ENCODE measurements at places on chromosomes 3 and 15.

DNA sequence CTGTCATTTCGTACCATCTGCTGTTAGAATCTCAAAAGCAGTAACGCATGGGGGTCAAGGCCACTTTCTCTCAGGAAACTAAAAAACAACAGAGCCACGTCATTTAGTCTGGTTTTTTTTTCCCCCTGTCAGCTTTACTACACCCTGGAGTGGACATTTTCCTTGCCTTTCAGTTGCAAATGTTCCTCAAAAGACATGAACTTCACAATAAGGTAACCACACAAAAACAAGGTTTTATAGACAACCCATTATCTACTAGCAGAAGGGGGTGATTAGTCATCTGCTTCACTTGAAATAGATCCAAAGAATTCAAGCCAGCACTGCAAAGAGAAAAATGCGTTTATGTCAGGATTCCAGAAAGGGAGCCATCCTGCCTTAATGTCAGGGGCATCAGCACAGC, 171.8 kb upstream of the CDIN1 start:
- DNase-seq, result no peak

- DNase-seq, result no peak
Observed at GRCh38 chr15:27655056-27655455, 444.1 kb downstream of the OCA2 start.

DNA sequence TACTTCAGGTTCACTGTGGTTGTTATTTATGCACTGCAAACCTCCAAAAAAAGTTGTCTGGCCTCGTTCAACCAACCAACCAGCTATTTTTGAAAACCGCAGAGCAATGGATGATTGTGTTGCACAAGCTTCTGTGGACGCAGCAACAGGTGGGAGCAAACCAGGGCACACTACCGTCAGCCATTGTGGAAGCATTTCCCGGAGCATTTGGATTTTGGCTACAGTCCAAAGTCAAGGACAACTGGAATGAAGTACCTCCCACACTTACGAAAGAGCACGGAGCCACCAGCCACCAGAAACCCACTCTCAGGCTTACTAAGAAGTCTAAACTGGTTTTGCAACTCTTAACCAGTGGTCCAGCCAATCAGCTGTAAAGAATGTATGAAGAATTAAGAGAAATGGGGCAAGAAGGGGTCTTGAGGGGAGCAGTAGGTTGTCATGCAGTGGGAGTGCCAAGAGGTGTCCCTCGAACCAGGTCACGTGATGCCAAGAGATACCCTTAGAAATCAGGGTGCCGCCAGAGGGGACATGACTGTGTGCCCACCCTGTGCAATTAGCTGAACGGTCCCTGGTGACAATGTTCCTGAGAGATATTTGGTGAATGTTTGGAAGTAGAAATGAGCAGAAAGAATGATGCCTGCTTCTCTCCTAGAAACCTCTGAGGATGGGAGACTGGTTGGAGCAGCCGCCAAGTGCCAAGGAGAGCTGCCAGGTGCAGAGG, 68.9 kb upstream of the PCSK6 start:
- no peak for DNase-seq

- DNase-seq, result no peak
Observed at GRCh38 chr15:47500842-47501241, 216.5 kb upstream of the SEMA6D start.

DNA sequence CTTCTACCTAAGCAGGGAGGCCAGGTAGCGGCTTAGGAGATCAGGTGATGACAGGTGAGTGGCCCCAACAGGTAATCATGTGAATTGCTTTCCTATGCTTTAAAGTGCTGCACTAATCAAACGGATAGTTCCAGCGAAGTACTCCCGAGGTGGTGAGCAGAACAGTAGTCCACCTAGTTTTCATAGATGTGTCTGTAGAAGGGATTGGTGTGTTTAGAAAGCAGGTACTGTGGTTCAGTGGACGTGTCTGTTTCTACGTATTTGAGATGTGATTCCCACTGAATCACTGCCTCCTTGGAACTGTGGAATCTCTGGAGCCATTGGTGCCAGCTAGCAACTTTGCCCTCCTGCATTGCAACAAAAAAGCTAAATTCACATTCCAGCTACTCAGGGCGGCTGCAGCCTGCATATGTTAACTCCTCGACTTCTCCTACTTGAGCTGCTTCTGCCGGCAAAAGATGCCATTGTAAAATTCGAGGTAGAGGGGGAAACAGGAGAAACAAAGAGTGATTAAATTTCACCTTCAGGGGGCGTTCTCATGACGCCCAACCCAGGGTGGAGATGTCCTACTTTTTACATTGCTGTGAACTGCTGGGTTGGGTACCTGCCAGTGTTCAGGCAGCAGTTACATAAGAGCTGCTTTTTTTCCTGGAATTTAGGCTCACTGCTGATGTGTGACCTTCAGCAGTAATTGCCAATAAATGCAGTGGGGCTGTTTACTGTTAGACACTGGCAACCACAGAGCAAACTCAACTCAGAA, 227.3 kb downstream of the ITPR1 start:
- DNase-seq, result peak; percentile 25

DNA sequence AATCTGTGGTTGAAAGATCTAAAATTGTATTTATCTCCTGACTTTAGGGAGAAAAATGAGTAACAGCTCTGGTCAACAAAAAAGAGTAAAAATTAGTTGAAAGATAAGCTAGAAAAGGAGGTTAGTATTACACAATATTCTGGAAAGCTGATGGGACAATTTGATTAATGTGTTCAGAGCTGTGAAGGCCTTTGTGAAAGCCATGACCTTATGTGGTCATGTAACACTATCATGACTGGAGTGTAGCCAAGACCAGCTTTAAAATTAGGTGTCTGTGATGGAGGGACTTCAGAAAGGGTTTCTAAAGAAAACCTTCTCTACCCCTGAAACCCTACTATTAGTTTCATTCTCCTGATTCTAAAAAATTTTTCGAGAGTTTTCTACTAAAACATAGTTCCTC, 127.2 kb downstream of the NFKBIZ start:
- no peak for DNase-seq

DNA sequence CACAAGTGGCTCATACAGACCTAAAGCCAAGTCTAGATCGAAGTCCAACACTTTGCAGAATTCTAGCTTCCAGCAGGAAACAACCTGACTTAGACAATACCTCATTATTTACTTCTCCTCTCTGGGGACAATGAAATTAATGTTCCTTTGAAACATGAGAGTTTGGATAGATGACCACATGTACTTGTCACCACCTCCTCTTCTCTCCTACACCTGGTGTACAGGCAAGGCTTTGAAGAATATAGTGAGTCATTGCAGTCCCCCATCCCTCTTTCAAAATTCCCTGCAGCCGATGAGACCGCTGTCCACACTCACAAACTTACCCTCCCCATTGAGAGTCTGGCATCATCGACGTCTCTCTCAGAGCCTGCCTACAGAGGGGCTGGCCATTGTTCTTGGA, 189.0 kb upstream of the HES1 start:
- DNase-seq, result no peak

DNA sequence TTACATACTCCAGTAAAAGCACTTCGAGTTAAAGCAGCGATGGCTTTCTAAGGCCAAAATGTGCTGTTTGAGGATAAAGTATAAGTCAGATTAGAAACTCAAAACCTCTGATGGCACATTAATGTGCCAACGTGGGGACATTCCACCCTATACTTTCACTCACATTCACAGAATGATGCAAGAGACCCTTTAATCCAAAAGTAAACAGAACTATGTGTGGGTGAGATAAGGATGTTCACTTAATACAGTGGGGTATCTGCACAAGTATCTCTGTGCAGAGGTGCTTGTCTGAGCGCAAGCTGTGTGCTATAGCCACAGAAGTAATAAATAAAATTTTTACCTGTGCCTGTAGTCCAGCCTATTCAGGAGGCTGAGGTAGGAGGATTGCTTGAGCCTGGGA, 100.3 kb upstream of the CHL1 start:
- DNase-seq, result no peak

DNA sequence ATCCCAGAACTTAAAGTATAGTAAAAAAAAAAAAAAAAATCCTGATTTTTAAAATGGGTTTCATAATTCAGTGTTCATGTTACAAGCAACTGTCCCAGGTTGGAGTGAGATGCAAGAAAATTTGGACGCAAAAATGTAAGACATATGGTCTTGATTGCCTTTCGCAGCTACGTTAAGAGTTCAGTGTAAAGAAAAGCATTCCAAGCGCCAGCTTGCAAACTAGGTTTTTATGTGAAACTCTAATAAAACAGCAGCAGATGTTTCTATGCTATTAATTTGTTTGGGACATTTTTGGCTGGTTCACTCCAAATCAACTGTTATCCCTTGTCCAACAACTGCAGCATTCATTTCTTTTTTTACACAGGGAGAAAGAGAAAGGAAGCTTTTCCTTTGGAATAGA, 957.8 kb downstream of the ROBO1 start:
- no peak for DNase-seq

- DNase-seq, result no peak
Observed at GRCh38 chr15:35867356-35867755, 321.4 kb upstream of the DPH6 start.

DNA sequence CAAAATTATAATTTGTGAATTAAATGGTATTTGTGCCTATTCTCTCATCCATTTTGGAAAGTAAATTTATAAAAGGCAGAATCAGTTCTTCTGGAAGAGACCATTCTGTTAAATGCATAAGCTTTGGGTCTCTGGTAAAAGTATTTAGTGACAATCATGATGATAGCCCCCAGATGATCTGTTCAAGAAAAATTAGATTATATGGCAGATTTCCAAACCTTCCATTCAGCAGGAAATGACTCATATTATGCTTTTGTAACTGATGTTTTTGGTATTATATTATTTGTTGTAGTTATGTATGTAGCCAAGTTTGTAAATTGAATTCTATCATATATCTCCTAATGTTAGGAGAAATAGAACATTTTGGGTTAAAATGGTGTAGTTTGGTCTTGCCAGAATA, 340.8 kb upstream of the DPH6 start:
- DNase-seq, result no peak

DNA sequence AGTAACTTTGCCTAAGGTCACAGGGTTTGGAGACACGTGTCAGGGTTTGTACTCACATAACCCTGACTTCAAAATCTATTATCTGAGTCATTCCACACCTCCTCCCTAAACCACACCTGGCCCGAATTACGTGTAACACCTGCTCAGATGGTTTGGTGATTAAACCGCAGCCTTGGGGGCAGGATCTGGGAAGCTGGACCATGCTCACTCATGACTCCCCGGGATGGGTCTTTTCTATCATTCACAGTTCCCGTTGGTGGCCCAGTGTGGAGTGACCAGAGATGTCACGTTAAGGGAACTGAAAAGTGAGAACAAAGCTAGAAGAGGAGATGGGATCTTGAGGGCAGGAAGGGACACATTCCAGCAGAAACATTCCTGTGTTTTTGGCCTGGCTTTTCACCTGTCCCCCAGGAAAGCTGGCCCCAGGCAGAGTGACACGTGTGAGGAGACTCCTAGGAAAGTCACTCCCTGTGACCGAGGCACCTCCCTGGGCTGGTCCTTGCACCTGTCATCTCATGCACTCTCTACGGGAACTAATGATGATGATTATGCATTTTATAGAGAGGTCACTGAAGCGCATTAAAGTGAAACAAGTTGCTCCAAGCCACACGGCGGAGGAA, 75.4 kb upstream of the POMGNT2 start:
- peak; percentile 70 for DNase-seq
